ENCODE measurements at places on chromosomes 6 and 20.

GRCh38 chr20:25054096-25054820 is 3.7 kb downstream of the ACSS1 start:
- no peak for DNase-seq

DNA sequence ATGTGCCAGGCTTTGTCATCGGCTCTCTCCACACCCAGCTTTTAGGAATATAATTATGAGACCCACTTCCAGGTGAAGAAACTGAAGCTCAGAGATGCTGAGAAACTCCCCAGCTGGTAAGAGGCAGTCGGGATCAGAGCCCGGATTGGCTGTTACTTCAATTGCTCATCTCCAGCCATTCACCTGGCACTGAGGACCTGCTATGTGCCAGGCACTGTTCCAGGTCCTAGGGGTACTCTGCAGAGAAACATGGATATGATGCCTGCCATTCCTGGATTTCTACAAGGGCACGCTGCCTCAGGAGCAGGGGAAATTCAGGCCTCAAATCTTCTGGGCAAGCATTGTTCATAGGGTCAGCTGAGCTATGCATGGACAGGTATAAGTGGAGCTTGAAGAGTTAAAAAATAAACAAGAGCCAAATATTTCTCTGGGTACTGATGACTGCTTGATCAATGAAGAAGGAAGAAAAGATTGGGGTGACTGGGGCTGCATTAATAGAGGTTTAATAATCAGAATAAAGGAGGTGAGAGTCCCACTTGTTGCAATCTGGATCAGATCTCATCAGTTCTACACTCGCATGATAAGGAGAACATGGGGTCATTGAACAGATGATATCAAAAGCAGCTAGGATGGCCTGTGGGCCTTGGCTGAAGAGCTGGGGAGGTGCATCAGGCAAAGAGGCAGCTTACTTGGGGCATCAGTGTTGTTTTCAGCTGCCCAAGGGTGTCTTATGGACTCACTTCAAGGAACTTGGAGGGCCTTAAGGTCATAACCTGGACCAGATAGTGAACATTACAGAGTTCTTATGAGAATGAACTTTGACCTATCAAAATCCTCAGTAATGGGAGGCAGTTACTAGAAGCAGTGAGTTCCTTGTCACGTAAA is 80.9 kb upstream of the TOX2 start:
- no peak for DNase-seq

DNA sequence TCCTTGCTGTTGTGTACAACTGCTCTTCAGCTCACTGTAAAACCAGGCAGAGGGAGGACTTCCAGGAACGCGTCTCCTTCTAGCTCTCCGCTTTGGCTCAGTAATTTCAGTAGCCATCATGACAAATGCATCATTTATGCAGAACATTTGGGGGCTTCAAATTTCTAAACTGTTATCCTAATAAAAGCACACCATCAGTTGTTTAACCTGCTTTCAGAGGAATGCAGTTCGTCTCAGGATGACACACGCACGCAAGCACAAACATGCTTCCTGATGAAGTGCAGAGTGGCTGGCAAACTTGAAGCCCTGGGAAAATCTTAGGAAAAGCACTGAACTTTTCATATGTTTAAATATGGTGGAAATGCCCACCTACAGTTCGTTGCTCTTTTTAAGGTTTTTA is 24.4 kb downstream of the SLC22A23 start:
- DNase-seq, result no peak

DNA sequence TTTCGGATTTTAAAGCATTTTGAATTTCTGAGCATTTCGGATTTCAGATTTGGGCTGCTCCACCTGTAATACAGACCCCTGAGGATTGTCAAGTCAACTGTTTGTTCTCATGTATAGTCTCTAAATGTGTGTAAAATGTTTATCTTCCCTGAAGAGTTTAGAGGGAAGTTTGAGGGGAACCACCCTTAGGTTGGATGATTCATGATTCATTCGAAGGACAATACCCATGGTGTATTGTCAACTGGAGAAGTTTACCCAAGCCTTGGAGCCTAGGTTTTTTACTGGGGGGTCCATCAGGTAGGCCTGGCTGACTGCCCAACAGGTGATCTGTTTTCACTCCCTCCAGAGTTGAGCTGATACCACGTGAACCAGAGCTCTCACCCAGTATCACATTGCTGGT is 18.9 kb downstream of the GSTA4 start:
- peak; percentile 62 for DNase-seq

DNA sequence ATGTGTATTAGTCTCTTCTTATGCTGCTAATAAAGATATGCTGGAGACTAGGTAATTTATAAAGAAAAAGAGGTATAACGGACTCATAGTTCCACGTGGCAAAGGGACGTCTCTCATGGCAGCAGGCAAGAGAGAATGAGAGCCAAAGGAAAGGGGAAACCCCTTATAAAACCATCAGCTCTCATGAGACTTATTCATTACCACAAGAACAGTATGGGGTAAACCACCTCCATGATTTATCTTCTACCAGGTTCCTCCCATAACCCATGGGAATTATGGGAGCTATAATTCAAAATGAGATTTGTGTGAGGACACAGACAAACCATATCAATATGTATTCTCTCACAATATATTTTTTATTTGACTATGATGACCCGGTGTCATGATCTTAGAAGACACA is 109.1 kb downstream of the UTRN start:
- DNase-seq, result no peak

DNA sequence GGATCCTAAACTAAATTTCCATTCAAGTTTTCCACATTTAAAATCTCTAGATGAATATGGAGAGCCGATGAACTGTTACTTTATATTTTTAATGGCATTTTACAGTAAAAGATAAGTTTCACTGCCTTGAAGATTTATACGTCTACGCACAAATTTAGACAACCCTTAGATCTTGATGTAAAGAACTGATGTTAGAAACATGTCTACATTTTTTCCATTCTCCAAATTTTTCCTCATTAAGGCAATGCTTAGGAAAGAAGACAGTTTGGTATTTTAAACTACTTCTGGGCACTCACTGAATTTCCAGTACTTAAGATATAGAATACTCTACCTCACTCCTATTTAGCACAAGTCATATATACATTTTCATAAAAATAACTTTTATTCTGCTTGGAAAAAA is 45.4 kb downstream of the ME1 start:
- no peak for DNase-seq

DNA sequence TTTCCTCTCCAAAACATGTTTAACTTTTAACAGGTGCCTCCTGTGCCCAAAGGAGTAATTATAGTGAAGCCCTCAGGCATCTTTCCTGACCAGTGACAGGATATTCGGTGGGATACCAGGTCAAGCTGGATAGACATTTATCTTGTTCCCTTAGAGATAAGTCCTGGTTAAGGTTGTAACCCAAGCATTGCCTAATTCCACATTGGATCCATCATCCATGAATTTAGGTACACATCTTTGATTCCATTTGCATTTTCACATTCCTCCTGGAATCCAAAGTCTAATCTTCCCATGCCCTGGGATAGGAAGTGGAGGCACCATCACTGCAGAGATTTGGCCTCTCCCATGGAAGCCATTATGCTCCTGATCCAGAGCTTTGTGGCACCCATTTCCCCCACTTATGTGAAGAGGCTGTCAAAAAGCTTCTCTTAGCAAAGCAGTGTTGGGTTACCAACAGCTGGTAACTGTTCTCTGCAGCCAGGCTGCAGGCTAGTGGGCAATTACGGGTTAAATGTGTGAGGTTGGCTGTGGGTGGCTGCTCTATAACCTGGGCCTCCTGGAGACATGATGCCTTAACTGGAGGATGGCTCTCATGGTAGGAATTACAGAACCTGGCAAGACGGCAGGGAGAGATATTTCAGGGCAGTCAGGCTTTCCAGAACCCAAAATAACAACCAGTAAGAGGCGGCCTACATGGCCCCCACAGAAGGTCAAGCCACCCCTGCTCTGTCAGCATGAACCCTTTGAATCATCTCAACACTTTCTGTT is 96.9 kb upstream of the VGLL2 start:
- no peak for DNase-seq

DNA sequence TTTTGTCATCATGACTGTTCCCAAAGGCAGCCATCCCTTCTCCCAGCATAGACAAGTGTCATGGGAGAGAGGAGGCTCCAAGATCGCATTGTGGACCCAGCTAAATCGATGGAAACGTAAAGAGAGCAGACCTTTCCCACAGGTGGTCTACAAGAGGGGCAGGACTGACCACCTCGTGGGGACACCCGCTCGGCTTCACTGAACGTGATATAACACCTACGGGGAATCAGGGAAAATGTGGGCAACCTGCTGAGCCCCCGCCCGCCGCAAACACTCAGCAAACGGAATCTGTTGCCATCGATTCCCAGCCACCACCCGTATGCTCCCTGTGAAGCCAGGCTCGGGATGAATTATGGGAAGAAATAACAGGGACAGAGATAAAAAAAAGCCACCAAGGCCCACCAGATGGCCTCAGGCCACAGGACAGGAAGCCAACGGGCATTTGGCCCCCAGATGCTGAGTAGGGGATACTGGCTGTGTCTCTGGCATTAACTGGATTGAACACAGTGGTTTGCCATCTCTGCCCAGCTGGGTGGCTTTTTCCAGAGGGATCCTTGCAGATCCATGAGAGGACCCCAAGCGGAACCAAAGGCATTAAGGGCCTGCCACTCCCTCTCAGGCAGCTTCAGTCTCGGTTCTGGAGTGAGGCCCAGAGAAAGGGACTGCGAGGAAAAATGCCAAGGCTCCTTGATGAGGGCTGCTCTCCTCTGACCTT is 44.4 kb downstream of the BMP7 start:
- no peak for DNase-seq

GRCh38 chr6:114747995-114748625 is 405.3 kb upstream of the HS3ST5 start:
- peak; percentile 53 for DNase-seq

DNA sequence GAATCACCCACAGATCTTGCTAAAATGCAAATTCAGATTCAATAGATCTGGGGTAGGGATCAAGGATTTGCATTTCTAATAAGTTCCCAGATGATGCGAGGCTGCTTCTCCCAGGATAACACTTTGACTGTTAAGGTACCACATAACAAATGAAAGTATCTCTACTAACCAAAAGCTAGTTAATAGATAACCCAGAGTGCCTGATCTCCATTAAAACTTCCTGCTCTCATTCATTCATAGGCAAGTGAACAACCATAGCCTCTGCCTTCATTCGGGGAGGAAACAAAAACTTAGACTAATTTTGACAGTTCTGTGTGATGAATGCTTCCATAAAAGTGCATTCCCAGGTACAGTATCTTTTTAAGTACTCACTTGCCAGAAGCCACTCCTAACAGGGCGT is 265.6 kb upstream of the BTBD3 start:
- no peak for DNase-seq

Measured in suppressor macrophage treated with lipopolysaccharide for 4 hours (primary cell).